ENCODE measurements at places on chromosomes 1 and 21.
A peak's percentile ranks its signal among the peaks of the same experiment; 100 is the strongest.

DNA sequence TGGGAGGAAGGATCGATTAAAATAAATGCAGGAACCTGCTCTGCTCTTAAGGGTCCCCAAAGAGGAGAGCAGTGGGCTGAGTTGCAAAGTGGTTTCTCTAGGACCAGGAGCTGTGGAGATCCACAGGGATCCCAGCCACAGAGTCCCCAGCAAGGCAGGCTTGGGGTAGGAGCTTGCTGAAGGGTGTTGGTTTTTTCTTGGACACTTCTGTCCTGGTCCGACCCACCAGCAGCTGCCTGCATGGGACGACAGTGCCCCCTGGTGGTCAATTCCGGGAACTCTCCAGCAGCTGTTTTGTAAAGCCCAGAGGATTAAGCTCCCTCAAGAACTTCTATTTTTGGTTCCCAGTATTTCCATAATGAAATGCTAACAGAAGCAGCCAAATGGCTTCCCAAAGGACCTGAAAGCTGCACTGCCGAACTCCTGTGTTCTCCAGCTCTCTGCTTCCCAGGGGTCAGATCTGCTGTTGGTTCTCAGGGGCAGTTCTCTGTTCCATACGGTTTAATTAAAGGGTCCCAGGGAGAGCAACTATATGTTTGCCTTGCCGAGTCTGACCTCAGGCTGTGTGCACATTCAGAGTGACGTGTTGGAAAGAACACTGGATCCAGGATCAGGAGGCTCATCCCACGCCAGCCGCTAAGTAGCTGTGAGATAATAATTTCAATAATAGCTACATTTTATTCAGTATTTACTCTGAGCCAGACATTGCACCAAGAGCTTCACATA is 23.2 kb downstream of the NENF start:
- peak; percentile 90 for DNase-seq

- DNase-seq = no peak
Measured at GRCh38 chr1:92184632-92185031, 33.1 kb upstream of the C1orf146 start.

DNA sequence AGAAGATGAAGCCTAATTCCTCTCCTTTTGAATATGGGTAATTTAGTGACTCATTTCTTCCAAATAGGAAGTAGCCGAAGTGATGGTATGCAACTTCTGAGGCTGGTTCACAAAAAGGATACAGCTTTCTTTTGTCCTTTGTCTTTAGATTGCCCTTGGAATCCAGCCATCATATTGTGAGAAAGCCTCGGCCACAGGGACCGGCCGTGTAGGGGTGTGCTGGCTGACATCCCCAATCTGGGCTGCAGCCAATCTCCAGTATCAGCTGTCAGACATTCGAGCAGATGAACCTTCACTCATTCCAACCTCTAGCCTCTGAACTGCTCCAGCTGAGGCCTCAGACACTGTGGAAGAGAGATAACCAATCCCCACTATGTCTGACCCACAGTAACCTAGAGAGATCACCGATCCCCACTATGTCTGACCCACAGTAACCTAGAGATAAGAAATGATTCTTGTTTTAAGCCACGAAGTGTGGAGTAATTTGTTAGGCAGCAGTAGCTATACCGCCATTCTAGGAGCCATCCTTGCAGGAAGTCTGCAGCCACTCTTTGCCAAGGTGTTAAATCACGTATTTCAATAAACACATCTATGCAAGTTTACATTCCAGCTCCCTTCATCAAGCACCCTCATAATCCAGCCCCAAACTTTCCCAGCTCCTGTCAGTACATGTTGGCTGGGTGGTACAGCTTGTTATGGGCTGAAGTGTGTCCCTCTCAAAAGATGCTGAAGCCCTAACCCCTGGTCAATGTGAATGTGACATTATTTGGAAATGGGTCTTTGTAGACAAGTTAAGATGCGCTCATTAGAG is 2.9 kb upstream of the DIP2A start:
- peak; percentile 49 for DNase-seq

DNA sequence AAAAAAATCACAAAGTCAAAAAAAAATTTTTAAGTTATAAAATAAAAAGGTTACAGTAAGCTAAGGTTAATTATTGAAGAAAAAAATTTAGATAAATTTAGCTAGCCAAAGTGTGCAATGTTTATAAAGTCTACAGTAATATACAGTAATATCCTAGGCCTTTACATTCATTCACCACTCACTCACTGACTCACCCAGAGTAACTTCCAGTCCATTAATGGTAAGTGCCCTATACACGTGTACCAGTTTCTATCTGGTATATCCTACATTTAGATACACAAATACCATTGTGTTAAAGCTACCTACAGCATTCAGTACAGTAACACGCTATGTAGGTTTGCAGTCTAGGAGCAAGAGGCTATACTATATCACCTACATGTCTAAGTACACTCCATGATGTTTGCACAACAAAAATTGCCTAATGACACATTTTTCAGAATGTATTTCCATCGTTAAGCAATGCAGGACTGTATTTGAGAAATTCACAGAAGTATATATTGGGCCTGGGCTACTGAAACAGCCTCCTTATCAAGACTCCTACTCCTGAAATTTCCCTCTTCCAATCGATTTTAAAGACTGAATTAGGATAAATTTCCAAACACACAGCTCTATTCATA is 155.1 kb downstream of the COP1 start:
- DNase-seq = no peak

Data from right hindlimb (tissue), 1 donor.